ENCODE measurements at places on chromosomes 5 and 9.
A peak's percentile ranks its signal among the peaks of the same experiment; 100 is the strongest.

DNA sequence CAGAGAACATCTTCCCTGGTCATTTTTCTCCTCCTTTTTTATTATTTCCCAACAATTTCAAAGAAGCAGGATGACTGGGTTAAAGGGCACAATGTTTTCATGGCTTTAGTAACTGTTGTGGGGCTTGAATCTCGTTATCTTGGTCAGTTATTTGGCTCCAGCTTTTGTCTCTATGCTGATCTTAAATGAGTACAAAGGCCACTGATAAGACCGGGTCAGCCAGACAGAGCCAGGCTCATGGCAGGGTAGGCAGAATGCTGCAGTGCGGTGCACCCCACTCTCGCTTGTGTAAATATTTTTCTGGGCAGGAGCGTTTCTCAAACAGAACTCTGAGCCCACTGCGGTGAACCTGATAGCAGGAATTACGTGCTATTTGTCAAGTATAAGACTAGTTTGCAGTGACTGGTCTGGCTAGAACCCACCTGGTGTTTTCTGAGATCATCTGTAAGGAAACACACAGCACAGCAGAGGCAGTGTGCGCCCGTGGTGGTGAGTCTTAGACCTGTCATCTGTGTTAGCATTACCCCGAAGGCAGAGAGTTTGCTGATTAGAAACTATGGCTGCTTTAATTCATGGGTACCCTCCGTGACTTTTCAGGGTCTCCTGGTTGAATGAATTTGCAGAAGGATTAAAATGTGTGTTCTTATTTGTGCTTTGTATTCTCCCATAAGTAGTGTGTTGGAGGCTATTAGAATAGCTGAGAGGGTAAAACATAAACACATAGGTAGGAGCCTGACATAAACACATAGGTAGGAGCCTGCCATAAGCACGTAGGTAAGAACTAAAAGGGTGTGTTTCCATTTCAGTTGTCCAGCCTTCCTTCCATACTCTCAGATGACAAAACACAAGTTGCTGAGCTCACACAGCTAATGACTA lies 158.6 kb upstream of the DMRT1 start:
- DNase-seq, result no peak

DNA sequence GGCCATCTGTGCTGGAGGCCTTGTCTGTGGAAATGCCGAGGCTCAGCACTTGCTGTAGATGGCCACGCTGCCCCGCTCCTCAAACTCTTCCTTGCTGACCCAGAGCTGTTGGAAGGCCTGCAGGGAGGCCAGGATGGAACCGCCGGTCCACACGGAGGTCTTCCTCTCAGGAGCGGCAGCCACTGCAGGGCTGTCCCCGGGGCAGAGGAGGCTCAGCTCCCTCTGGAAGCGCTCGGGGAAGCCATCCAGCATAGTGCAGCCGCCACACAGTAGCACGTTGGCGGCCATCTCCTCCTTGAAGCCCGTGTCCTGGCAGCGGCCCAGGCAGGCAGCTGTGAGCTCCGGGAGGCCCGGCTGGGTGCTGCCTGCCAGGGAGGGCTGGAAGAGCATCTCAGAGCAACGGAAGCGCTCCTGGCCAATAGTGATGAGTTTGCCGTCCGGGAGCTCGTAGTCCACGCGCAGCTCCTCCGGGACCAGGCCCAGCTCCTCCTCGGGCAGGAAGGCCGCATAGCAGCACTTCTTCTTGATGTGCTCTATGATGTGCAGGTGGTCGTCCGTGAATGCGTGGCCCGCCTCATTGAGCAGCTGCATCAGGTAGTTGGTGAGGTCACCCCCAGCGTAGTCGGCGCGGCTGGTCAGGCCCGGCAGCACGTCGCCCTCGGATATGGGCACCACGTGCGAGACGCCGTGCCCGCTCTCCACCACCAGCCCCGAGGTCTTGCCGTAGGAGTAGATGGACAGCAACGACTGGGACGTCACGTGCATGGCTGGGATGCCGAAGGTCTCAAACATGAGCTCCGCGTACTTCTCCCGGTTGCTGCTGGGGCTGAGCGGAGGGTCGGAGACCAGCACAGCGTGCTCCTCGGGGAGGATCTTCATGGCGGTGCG lies 901 bp downstream of the ACTL7B start:
- DNase-seq, result no peak

DNA sequence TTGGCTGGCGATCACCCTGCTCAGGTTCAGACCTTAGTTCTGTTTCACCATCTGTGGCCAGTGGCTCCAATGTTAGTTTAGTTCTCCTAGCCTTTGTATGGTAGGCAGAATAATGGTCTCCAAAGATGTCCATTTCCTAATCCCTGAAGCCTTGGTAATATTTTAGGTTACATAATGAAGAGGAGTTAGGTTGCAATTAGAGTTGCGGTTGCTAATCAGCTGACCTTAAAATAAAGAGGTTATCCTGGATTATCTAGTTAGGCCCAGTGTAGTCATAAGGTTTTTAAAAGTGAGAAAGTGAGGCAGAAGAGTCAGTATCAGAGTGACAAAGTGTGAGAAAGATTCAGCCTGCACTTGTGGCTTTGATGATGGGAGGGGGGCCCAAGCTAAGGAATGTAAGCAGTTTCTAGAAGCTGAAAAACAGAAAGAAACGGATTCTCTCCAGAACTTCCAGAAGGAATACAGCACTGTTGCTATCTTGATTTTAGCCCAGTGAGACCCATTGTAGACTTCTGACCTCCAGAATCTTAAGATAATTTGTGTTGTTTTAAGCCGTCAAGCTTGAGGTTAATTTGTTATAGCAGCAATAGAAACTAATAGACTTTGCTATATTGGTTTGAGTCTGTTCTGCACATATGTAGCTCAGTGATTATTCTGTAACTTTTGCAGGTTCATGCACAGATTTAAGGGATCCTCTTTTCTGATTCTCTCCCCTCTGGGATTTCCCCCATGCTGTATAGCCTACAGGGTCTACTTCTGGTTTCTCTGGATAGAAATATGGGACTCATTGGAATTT lies 21.6 kb downstream of the LNPEP start:
- DNase-seq, result peak; percentile 31

- DNase-seq, result peak; percentile 77
Measured at GRCh38 chr9:107422189-107423185, 67.1 kb downstream of the KLF4 start.

DNA sequence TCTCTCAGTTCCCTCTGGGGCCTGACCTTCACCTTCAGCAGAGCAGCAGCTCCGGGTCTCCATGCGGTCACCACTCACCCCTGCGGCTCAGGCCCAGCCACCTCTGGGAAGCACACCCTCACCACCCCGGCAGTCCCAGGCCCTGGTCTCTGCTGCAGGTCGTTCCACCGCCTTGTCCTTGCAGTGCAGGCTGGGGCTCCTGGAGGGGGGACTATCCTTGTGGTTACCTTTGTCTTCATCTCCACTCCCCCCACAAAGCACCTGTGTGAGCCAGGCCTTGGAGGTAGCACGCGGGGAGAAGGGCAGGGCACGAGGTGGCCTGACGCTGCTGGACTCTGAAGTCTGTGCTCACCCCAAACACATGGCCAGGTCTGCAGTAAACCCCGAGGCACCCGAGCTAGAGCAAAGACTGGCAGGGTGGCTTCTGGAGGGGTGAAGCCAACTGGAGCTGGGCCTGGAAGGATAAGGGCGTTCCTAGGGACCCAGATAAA lies 33.2 kb upstream of the RXRA start:
- DNase-seq, result no peak

DNA sequence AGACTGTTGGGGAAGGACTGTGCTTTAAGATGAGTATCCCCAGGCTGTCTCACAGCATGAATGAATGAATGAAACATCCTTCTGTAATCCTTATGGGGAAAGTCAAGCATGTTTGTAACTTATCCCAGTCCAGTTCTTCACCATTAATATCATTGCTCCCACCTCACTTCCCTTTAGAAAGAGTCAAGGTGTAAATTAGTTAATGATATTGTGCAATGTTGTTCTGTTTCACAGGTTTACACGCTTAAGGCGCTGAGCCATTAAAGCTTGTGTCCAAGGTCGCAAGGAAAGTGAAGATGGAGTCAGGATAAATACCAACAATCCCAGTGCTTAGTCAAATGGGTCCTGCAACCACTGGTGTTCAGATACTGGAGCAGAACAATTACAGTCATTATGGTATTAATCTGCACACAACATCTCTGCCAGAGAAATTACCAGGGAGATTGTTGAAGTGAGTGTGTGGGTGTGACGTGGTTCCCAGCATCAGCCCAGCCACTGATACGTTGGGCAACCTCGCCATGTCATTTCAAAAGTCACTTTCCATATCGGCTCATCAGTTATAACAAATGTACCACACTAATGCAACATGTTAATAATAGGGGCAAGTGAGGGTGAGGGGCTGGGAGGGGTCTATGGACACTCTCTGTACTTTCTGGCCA lies 1.5 kb upstream of the MYO10 start:
- DNase-seq, result peak; percentile 48

DNA sequence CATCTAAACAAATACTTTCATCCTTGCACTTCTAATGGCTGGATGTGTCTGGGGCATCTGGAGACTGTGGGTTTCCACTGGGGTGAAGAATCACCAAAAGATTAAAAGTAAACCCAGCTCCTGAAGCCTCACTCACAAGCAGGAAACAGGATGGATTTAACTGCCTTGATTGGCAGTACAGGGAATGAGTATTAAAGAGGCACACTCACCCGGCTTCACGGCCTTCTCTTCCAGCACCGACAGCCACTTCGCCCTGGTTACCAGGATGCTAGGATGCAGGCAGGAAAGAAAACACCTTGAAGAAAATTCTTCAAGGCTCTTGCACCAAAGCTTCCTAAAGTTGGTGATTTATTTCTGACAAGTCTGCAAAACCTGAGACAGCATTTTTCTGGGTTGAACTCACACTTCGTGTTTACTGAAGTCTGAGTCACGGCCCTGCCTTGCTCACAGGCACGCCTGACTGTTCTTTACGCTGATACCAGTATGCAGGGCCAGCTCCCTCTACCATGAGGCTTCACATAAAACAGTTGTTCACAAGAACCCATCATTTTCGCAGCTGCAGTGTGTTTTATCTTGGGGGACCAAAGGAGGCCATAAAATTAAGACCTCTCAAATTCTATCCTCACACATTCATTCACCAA lies 56.5 kb upstream of the ZNF354A start:
- no peak for DNase-seq

- peak; percentile 47 for DNase-seq
Measured at GRCh38 chr5:168679515-168679920, 100.3 kb upstream of the PANK3 start.

GRCh38 chr5:119031011-119031886 lies 39.6 kb upstream of the DMXL1 start:
- DNase-seq, result no peak

GRCh38 chr5:174314261-174314660 lies 268.8 kb downstream of the NSG2 start:
- no peak for DNase-seq

DNA sequence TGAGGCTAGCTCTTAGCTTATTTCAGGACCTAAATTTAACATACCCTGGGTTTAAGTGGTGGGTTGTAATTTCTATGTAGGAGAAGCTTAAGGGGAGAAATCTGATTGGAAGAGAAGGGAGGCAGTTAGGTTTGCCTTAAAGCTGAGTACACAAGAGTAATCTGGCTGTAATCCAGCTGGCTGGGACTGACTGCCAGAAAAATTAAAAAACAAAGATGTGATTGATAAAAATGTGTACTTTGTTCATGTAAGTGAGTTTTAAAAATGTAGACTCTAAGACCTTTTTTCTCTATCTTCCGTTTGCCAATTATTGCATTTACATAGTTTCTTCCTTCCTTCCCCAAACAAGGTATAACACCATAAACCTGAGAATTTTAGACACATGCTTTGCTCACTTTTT lies 17.5 kb upstream of the MSMP start:
- DNase-seq, result no peak

DNA sequence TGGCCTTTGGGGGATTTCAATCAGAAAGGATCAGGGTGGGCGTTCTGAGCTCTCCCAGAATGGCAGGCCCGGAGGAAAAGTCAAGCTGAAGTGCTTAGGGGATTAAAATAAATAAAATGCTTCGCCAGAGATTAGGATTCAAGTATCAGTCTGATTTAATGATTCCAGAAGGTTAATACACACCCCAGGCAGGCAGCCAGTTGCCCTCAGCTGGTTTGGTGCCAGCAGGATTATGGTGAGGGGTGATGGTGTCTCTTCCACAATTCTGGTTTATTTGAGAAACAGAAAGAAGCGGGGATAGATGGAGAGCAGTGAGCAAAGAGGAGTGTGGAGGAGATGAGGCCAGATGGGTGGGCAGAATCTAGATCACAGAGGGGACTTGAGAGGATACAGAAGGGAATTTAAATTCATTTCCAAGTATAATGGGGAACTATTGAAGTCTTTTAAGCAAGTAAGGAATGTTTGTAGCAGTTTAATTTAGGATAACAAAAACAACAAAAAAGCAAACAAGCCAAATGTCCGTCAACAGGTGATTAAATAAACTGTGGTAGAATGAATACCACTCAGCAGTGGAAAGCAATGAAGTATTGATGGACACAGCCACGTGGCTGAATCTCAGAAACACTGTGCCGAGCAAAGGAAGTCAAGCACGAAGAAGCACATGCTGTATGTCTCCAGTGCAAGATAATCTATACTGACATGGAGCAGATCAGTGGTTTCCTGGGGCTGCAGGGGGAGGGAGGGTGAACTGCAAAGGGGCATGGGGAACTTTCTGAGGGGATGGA lies 297.7 kb downstream of the MSX2 start:
- no peak for DNase-seq

- no peak for DNase-seq
Measured at GRCh38 chr5:57476601-57477056, 6.0 kb downstream of the ACTBL2 start.

GRCh38 chr5:8766448-8766847 lies 779.4 kb downstream of the SEMA5A start:
- DNase-seq, result no peak

GRCh38 chr9:82431121-82431520 lies 442.5 kb downstream of the SPATA31D1 start:
- DNase-seq, result no peak

GRCh38 chr9:94207781-94208180 lies 51.3 kb upstream of the ZNF169 start:
- DNase-seq, result no peak

DNA sequence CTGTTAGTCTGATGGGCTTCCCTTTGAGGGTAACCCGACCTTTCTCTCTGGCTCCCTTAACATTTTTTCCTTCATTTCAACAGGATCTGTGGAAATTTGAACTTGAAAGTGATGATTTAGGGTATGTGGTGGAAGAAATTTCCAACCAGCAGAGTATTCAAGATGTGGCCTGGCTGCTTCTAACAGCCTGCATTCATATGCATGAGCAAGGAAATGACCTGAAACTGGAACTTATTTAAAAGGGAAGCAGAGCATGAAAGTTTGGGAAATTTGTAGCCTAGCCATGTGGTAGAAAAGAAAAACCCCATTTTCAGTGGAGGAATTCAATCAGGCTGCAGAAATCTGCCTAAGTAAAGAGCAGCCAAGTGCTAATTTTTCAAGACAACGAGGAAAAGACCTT lies 41.7 kb downstream of the UNC13B start:
- no peak for DNase-seq
